ENCODE measurements at places on chromosomes 6 and 20. TPM values are rescaled to one million over a fixed set of nuclear protein-coding genes. Genes with fewer than 3 reads are reported as not detected.

RAET1E gene
- 0.55 TPM for total RNA-seq

SCRT2 gene
- not detected for total RNA-seq

NKAPL gene
- not detected for total RNA-seq

CLPSL2 gene
- not detected for total RNA-seq

MEI4 gene
- total RNA-seq: not detected

EBF4 gene
- total RNA-seq: 69.5 TPM

MLN gene
- total RNA-seq: not detected

OVOL2 gene
- not detected for total RNA-seq

IYD gene
- not detected for total RNA-seq

PTGIS gene
- 156 TPM for total RNA-seq

- no peak overlapping the region for H3K27ac ChIP-seq
- no peak overlapping the region for H3K4me3 ChIP-seq
- no peaks in the 10 kb centered on the region for H3K4me1 ChIP-seq
- no peaks in the 10 kb centered on the region for H3K27me3 ChIP-seq
- H3K36me3 ChIP-seq: no peaks in the 10 kb centered on the region
These were observed 50.6 kb downstream of the SRC start for GRCh38 chr20:37396416-37397075.

GRCh38 chr6:116010386-116010785 is 50.3 kb downstream of the FRK start:
- no peaks in the 10 kb centered on the region for H3K27me3 ChIP-seq
- no peak overlapping the region for H3K27ac ChIP-seq
- no peaks in the 10 kb centered on the region for H3K4me1 ChIP-seq
- H3K36me3 ChIP-seq: no peaks in the 10 kb centered on the region
- no peak overlapping the region for H3K4me3 ChIP-seq

DNA sequence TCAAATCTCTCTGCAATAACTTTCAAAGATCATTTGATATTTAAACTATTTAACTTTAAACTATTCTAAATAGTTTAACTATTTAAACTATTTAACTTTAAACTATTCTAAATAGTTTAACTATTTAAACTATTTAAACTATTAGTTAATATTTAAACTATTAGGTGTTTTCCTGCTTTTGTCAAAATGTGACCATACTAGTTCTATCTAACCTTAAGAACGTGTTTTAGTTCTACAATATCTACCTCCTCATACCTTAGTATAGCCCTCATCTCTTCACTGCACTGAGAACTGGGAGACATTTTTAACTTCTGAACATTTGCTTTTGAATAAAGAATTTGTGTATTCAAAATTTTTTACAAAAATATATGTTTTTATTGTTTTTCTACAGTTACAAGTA is 429.1 kb downstream of the ADGRB3 start:
- H3K4me3 ChIP-seq: no peak overlapping the region
- no peak overlapping the region for H3K27ac ChIP-seq
- H3K4me1 ChIP-seq: no peaks in the 10 kb centered on the region
- no peaks in the 10 kb centered on the region for H3K36me3 ChIP-seq
- no peak for DNase-seq

GRCh38 chr6:20846602-20847028 is 312.4 kb downstream of the CDKAL1 start:
- no peak overlapping the region for H3K27ac ChIP-seq
- no peak overlapping the region for H3K4me3 ChIP-seq
- no peak for DNase-seq
- H3K4me1 ChIP-seq: no peaks in the 10 kb centered on the region

DNA sequence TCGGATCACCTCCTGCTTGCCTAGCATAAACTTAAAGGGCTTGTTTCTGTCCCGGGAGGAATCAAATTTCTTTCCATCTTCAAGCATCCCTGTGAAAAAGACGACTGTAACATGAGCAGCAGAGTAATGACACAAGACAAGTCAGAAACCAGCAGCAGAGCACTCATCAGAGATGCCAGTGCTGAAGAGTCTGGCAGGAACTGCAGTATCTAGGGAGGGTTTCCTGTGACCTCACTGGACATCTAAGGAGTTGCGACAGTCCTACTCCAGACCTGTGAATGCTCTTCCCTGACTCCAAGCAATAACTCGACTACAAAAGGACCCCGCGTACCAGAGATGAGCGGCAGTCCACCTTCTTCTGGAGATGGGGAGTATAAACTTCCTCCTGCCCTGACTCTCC is 17.3 kb downstream of the FKBP1A start:
- H3K27me3 ChIP-seq: no peaks in the 10 kb centered on the region
- no peak overlapping the region for H3K27ac ChIP-seq
- H3K36me3 ChIP-seq: no peaks in the 10 kb centered on the region
- no peak overlapping the region for H3K4me3 ChIP-seq
- peaks cover 6% of the 10 kb centered on the region for H3K4me1 ChIP-seq

GRCh38 chr6:152943260-152943897 is 39.5 kb downstream of the FBXO5 start:
- no peak for DNase-seq
- H3K36me3 ChIP-seq: no peaks in the 10 kb centered on the region
- H3K4me3 ChIP-seq: no peak overlapping the region
- no peaks in the 10 kb centered on the region for H3K27me3 ChIP-seq
- no peak overlapping the region for H3K27ac ChIP-seq
- no peaks in the 10 kb centered on the region for H3K4me1 ChIP-seq

DNA sequence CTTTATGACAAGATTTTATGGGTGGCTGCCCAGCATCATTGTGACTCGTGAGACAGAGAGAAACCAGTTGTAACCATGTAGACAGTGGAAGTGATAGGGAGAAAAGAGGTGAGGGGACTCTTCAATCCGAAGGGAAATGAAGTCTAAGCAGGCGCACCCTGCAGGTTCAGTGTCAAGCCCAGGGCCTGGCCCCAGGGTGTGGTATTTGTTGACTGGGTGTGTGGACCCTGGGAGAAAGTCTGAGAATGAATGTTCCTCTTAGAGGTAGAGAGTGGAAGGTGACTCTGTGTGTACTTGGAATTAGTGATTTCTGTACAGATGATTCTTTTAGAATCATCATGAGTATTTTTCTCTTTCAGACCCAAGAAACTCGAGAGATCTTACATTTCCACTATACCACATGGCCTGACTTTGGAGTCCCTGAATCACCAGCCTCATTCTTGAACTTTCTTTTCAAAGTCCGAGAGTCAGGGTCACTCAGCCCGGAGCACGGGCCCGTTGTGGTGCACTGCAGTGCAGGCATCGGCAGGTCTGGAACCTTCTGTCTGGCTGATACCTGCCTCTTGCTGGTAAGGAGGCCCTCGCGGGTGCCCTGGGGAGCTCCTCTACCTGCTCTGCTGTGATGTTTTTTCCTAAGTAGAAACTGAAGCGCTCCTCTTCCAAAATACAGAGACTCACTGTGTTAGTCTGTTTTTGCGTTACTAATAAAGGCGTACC is 68.0 kb downstream of the PTPN1 start:
- H3K36me3 ChIP-seq: no peaks in the 10 kb centered on the region
- no peaks in the 10 kb centered on the region for H3K27me3 ChIP-seq
- no peak overlapping the region for H3K4me3 ChIP-seq
- H3K27ac ChIP-seq: no peak overlapping the region
- H3K4me1 ChIP-seq: no peaks in the 10 kb centered on the region

- no peak for DNase-seq
- H3K36me3 ChIP-seq: no peaks in the 10 kb centered on the region
- H3K27me3 ChIP-seq: no peaks in the 10 kb centered on the region
- no peak overlapping the region for H3K27ac ChIP-seq
These were observed 60.9 kb downstream of the SAMD3 start for GRCh38 chr6:130161683-130162404.

DNA sequence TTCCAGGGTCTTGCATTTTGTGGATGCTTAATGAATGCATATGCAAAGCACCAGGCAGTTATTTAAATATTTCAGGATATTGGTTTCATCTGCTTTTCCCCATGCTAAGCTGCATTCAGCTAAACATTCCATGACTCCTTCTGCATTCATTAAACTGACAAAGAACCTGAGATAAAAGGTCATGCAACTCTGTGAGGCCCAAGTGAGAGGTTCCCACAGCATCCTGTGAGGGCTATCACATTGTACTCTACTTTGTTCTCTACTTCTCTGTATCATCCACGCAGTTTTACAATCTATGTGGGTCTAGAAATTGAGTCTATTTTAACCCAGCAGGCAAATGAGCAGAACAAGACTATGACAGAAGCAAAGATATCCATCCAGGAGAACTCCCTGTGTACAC is 86.4 kb upstream of the PRSS16 start:
- no peak overlapping the region for H3K4me3 ChIP-seq
- H3K27me3 ChIP-seq: no peaks in the 10 kb centered on the region
- H3K36me3 ChIP-seq: no peaks in the 10 kb centered on the region
- DNase-seq: no peak
- H3K4me1 ChIP-seq: no peaks in the 10 kb centered on the region

- DNase-seq: no peak
- H3K4me1 ChIP-seq: no peaks in the 10 kb centered on the region
- no peak overlapping the region for H3K27ac ChIP-seq
- no peaks in the 10 kb centered on the region for H3K27me3 ChIP-seq
- no peaks in the 10 kb centered on the region for H3K36me3 ChIP-seq
These were observed 15.2 kb upstream of the GUCA1A start for GRCh38 chr6:42158011-42158410.

- no peaks in the 10 kb centered on the region for H3K36me3 ChIP-seq
- DNase-seq: no peak
- no peaks in the 10 kb centered on the region for H3K27me3 ChIP-seq
- H3K27ac ChIP-seq: no peak overlapping the region
These were observed 61.3 kb downstream of the TNFRSF21 start for GRCh38 chr6:47248446-47248845.

DNA sequence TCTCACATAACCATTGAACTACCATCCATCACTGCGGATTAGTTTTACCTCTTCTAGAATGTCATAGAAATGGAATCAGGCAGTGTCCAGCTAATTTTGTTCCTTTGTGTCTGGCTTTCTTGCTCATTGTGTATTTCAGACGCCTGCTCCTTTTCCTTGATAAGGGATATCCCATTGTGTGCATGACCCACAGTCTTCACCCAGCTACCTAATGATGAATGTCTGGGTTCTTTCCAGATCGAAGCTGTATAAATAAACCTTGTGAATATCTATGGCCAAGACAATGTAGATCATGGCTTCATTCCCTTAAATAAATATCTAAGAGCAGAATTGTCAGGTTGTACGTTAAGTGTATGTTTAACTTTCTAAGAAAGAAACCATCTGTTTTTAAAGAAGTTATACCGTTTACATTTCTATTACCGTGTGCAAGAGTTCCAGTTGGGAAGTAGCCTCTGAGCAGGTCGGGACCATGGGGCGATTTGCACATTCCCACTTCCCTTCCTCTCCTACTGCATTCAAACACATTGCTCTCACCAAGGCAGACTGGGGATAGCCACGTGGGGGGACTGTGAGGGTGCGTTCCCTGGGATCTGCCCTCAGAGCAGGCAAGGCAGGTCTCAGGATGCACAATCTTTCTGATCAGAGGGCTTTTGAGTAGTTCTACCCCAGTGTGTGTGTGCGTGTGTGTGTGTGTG is 13.1 kb downstream of the CD93 start:
- no peak for DNase-seq
- H3K27ac ChIP-seq: no peak overlapping the region
- no peak overlapping the region for H3K4me3 ChIP-seq

DNA sequence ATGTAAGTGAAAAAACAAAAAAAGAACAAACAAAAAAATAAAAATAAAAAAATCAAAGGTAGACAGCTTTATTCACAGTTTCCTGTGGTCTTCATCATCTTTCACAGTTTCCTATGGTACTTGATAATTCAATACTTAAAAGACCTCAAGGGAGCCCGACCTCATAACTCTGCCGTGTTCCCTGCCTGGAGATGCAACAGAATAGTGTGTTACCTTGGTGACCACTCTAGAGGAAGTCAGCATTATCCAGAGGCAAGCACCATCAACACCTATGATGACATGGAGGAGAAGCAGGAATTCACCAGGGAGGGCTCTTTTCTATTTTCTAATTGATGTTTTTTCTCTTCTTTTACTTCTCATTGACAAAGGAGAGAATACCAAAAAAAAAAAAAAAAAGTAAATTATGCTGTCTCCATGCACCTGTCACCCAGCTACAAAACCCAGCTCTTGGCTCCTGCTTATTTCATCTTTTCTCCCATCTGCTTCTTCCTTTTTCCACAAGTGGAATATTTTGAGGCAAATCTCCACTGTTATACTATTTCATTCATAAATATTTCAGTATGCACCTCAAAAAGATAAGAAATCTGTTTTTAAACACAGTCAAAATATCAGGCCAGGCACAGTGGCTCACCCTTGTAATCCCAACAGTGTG is 95.8 kb upstream of the STXBP5 start:
- no peaks in the 10 kb centered on the region for H3K36me3 ChIP-seq
- no peak for DNase-seq
- no peaks in the 10 kb centered on the region for H3K27me3 ChIP-seq
- H3K27ac ChIP-seq: no peak overlapping the region
- H3K4me1 ChIP-seq: no peaks in the 10 kb centered on the region
- H3K4me3 ChIP-seq: no peak overlapping the region

GRCh38 chr6:36912030-36912454 is 26.3 kb downstream of the C6orf89 start:
- no peak overlapping the region for H3K4me3 ChIP-seq
- H3K27me3 ChIP-seq: no peaks in the 10 kb centered on the region
- no peaks in the 10 kb centered on the region for H3K36me3 ChIP-seq
- H3K4me1 ChIP-seq: no peaks in the 10 kb centered on the region

DNA sequence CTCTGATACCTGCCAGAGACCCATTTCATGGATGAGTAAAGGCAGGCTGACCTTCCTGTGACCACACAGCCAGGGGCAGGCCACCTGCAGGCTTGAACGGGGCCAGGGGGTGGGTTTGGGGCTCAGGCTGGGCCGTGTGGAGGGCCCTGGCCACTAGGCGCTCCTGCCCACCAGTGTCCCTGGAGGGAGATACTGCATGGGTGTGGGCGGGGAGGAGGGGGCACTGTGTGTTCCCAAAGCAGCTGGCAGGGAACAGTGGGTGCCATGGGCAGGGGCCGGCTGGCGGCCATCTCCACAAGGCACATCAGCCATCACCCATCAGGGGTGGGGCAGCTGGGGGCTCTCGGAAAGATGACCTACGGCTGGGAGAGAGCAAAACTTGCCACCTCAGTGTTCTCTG is 15.4 kb downstream of the SRC start:
- no peak overlapping the region for H3K27ac ChIP-seq
- DNase-seq: no peak
- H3K4me1 ChIP-seq: no peaks in the 10 kb centered on the region

All from uterus (tissue), 4 donors.